Fibroblast of lung (primary cell): ENCODE measurements at places on chromosomes 12 and 14. TPM values are rescaled to one million over a fixed set of nuclear protein-coding genes. Genes with fewer than 3 reads are reported as not detected.

IL26 gene
- 0.26 TPM in 1 of 2 replicates, not detected in the other for total RNA-seq

TOMM20L gene
- not detected in 2 replicates for total RNA-seq

SIX1 gene
- 1.8 and 8.3 TPM in 2 replicates for total RNA-seq

CFAP54 gene
- 5.1 and 7.1 TPM in 2 replicates for total RNA-seq

KLRC4 gene
- total RNA-seq: not detected in 2 replicates

DLK1 gene
- total RNA-seq: not detected in 2 replicates
